Hypothalamus (tissue), 51 donors: ENCODE measurements at places on chromosomes 6 and 20.

- DNase-seq = no peak
These were observed 31.3 kb downstream of the ANKRD60 start for GRCh38 chr20:58197185-58197469.

- DNase-seq = no peak
These were observed 397.4 kb downstream of the MAFB start for GRCh38 chr20:40291493-40292135.

- no peak for DNase-seq
These were observed 88.1 kb upstream of the STMND1 start for GRCh38 chr6:17013701-17014100.

DNA sequence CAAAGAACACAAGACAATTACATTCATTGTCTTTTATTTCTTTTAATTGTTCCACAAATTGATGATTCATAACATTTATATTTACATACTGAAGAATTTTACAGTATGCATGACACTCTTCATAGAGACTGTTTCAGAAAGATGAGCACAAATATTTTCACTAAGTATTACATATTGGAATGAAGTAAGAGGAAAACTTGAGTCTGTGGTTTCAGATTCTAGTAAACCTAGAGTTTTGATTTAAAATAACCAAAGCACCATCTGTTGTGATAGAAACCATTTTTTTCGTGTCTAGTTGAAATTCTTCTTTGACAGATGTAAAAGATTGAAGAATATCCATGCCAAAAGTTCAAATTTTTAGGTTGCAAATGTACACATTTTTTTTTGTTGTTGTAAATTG, 32.1 kb upstream of the OPN5 start:
- no peak for DNase-seq

GRCh38 chr6:133704371-133704770, 184.5 kb upstream of the TCF21 start:
- no peak for DNase-seq

- DNase-seq = no peak
These were observed 263.9 kb upstream of the JARID2 start for GRCh38 chr6:14981960-14982359.

- no peak for DNase-seq
These were observed 25.9 kb upstream of the ROS1 start for GRCh38 chr6:117451671-117452070.

GRCh38 chr6:51322505-51322904, 503.8 kb downstream of the TFAP2B start:
- DNase-seq = no peak

DNA sequence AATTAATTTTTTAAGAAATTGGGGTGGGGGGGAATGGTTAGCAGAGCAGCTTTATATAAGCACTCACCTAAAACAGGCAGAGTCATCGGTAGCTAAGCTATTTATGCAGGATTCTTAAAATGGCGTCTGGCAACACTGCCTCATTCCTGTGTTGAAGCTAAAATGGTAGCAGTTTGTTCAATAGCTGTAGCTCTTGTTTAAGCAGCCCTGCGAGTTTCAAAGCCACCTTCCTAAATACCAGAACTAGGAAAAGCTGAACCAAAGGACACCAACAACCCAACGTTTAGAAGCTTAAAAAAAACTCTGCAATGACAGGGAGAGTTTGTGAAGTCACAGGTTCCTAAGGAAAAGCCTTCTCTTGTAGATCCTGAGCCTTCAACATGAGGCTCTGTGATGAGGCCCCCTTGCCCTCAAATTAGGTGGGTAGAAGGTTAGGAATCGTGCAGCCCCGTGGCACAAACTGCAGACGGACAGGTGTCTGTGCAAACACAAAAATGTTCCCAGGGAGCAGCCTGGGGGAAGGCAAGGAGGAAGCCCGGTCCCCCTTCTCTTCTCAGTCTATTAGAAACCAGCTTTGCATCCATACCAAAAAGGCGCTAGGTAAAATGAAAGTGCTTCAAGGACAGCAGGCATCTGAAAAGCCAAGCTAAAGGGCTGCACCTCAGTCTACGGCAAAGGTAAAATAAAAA, 4.7 kb downstream of the ZMYND8 start:
- no peak for DNase-seq

DNA sequence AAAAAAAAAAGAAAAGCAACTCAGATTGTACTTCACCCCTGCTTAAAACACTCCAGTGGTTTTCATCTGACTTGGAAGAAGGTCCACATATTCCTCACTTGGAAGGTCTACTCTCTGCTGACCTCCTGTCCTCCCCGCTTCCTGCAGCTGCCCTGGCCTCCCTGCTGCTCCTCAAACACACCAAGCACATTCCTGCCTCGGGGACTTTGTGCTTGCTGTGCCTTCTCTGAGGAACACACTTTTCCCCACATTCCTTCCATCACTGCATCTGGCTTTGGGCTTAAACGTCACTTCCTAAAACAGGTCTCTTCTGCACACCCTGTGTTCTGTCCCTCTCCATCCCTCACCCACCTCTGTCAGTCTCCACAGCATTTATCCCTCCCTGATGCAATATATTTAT, 4.9 kb upstream of the PDYN start:
- no peak for DNase-seq

DNA sequence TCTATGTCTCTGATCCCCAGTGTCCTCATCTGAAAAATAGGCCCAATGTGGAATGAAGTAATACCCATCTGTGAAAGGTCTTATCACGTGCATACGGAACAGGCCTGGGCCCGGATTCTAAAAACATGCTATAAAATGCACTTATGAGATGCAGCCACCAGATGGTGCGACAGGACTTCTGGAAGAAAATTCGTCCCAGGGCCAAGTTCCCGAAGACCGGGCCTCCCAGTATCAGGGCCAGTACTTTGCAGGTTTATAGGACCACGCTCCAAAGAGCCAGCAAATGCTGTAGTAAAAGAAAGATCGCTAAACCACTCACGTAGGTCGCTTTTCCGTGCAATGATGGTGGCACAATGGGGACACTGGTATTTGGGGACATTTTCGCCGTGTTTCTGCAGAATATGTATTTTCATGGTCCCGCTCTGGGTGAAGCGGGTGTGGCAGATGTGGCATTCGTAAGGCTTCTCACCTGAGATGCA, 10.6 kb downstream of the CTCFL start:
- no peak for DNase-seq

GRCh38 chr6:41836660-41837052, 49.2 kb downstream of the TOMM6 start:
- no peak for DNase-seq

GRCh38 chr20:63587776-63588591, 13.9 kb upstream of the HELZ2 start:
- DNase-seq = no peak

DNA sequence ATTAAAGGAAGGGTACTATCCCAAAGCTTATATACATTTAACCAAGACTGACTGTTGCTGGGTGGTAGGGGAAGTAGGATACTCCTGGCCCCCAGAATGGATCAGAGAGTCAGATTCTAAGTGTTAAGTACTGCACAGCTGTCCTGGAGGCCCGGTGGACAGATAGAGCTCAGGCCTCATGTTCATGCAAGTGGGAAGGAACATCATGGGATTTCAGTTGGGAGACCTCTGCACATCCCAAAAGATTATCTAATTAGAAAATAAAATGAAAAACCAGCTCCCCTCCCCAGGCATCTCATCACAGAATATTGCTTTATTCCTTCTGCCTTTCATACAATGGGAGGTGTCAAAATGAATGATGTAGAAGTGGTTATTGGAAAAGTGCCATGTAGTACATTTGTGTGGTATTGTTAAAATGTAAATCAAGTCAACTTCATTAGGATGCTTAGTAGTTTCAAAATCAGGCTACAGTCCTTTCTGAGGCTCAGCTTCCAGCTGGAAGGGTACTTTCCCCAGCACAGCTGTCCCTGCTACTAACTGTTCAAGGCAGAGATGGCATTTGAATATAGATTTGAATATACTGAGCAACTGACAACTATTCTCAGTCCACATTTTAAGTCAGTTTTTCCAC, 82.9 kb downstream of the SLC35B3 start:
- no peak for DNase-seq

DNA sequence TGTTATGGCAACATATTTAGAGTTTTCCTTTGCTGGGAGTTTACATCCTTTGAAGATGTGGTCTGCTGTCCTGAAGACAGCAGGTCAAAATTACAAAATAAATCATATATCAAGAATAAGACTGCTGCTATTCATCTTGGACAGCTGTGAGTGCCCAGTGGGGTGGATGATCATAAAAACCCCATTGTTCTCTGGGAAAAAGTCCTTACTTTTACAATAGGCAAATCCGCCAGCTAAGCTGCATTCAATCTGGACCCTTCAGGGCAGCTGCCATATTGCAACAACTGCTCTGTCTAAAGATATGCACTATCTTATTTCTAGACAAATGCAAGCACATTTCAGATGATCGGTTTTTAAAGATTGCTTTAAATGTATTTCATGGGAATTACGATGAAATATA, 19.4 kb downstream of the CASS4 start:
- no peak for DNase-seq

- no peak for DNase-seq
These were observed 2.5 kb downstream of the AKIRIN2 start for GRCh38 chr6:87699576-87699975.

DNA sequence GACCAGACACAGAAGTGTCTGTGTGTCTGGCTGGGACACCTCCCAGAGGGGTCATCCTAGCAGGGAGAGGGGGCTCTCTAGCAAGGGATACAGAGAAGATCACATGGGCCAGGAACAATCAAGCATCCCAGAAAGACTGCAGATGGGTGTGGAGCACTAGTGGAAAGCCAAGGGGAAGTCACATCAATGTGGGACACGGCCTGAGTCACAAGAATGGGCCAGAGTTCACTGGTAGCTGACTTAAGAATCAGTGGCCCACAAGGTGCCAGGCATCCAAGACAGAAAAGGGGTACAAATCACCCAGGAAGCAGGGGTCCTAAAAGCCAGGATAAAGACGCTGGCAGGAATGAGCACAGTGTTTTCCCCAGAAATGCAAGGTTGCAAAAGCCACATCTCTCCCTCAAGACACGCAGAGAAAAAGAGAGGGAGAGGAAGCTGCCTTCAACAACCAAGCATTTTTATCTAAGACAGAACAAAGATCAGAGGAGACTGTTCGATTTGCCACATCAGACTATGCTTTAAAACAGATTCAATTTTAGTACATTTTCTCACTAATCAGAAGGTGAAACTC, 113.6 kb upstream of the DST start:
- DNase-seq = no peak

DNA sequence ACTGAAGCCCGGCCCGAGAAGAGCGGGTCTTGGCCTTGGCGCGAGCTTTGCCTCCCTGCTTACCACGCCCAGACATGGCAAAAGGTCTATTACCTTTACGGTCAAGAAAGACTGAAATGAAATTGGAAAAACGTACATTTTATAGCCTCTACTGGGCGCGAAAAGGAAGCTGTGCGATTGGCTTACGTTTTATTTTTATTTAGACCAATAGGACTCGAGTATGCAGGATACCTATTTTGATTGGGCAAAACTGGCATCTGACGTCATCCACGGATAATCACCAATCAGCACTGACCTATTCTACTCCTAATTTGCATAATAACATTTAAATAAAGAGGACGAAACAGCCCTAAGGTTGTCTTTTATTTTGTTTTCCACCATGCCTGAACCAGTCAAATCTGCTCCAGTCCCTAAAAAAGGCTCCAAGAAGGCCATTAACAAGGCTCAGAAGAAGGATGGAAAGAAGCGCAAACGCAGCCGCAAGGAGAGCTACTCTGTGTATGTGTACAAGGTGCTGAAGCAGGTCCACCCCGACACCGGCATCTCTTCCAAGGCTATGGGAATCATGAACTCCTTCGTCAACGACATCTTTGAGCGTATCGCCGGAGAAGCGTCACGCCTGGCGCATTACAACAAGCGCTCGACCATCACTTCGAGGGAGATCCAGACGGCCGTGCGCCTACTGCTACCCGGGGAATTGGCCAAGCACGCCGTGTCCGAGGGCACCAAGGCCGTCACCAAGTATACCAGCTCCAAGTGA, 97.4 kb downstream of the OR2B2 start:
- no peak for DNase-seq

DNA sequence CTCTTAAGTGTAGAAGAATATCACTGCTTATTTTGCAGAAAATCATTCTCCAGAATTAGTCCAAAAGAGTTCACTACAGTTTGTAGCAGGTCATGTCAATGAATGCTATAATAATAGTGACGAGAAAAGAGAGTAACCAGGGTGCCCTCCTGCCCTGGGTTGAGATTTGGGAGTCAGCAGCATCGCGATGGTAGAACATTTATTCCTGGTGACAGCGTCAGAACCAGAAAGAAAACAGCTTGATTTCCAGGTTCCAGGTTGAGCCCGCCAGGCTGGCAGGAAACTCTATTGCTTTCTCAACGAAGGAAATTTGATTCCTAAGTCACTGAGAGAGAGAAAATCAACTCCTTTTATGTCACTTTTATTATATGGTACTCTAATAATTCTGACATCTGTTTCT, 550.3 kb downstream of the QKI start:
- no peak for DNase-seq

DNA sequence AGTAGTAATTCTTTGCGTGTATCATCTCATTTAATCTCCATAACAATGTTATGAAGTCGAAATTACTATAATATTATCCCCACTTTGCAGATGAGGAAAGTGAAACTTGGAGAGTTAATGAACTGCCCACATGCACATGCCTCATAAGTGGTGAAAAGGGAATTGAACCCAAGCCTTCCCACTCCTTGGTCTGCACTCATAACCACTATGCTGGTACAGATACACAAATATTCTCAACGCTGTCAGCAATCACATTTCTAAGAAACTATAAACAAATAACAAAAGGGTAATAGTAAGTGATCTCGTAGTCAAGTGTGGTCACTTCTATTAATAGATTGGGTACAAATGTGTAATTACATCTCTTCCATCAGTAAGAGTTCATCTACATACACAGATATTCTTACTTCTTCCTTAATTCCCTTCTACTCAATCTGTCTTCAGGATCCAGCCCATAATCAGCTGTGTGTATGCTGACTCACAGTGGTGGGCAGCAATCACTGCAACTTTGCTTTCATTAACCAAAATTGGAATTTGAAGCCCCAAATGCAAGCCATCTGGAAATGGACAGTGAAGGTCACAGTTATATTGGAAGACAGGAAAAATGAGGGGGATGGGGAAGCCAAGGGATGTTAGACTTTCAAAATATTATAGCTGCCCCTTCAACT, 6.6 kb downstream of the PRSS35 start:
- DNase-seq = no peak

GRCh38 chr6:100136590-100136989, 142.6 kb upstream of the MCHR2 start:
- DNase-seq = no peak

GRCh38 chr6:87473419-87473903, 687 bp downstream of the SLC35A1 start:
- DNase-seq = no peak

GRCh38 chr6:123806561-123806960, 2.9 kb downstream of the NKAIN2 start:
- DNase-seq = no peak

DNA sequence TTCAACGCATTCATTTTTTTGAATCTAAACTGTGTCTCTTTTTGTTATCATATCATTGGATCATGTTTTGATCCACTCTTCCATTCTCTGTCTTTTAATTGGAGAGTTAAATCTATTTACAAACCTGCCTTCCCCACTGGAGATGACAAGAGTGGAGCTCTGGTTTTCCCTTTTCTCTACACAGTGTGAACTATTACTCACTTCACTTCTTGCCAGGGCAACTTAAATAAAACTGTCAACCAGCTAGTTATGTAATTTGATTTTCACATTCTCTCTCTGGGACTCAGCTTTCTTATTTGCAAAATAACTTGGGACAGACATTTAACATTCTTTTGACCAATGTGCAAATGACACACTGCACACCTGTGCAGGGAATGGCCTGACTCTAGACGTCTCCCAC, 230.8 kb upstream of the CST7 start:
- no peak for DNase-seq
